Activated CD4-positive, alpha-beta T cell treated with anti-CD3 and anti-CD28 coated beads for 1 hour (primary cell): ENCODE measurements at places on chromosomes 3 and 15.
A peak's percentile ranks its signal among the peaks of the same experiment; 100 is the strongest.

DNA sequence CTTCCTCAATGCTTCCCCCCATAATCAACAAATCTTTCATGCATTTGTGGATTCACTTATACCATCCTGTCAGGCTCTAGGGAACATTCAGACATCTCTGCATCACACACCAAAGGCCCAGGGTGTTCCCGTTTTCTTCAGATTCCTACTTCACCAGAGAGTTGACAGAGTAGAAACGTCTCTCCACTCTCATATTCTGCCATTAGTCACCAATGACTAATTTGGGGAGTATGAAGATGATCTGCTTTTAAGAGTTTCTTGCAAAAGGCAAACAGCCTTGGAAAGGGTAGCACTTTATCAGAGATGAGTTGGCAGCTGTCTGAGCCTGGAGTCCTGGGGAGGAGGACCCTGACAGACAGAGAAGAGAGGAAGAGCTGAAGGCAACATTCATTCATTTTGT is 55.8 kb upstream of the DGKG start:
- DNase-seq, result no peak

GRCh38 chr3:150412561-150413231 is 4.6 kb downstream of the TSC22D2 start:
- no peak for DNase-seq

GRCh38 chr3:141532609-141533008 is 45.8 kb downstream of the RASA2 start:
- DNase-seq, result no peak

DNA sequence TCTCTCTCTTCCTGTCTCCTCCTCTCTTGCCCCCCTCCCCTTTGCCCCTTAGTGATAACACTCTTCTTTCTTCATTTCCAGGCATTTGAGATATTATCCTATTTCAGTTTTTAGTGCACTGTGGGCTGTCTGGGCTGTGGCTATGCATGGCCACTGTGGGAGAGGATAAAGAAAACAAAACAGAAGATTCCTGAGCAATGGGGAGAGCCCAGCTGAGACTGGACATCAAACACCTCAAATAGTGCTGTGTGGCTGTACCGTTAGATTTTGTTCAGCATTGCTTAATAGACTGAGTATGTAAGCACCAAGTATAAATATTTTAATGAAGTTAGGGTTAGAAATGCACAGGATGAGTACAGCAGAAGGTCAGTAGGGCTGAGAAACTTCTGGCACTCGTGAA is 7.9 kb upstream of the GBE1 start:
- DNase-seq, result no peak

DNA sequence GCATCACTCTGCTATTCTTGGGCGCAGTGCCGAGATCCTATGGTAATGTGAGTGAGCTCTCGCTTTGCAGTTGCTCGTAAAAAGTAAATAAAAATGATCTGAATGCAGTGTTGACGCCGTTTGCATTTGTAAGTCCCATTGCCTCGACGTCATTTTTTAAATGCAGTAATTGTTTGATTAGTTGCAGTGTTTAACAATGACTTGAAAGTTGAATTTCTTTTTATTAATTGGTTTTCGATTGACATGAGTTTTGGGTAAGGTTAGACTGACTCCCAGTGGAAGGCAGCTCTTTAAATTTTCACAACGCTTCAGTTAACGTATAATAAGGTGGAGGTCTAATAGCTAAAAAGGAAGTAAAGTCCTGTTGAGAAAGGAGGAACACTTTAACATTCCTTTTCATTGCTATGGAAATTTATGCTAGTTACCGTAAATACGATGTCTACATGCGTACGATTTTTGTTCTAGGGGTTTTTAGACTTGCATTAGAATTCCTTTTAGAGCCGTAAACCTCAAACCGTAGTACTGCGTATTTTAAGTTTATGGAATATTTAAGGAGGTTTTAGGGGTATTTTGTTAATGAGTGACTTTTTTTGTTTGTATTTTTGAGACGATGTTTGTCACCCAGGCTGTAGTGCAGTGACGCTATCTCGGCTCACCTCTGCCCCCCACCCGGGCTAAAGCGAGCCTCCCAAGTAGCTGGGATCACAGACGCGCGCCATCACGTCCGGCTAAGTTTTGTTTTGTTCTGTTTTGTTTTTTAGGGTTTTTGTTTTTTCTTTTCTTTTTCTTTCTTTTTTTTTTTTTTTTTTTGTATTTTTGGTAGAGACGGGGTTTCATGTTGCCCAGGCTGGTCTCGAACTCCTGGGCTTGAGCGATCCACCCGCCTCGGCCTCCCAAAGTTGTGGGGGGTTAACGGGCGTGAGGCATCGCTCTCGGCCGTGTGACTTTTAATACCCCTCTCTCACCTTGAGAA is 1.4 kb downstream of the MORF4L1 start:
- DNase-seq, result no peak

DNA sequence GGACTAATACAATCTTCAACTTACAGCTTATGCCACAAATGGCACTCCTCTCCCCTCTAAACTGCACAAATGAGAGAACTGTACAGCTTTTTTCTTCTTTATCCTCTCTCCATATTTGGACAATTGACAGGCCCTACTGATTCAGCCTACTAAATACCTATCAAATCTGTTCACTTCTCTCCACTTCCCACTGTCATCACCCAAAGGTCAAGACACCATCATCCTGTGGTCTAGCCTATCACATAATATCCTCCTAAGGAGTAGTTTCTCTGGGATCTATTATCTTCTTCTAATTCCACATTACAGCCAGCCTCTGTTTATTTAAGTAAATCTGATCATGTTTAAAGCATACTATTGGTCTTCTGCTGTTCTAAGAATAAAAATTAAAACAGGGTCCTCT is 33.0 kb upstream of the SLC12A8 start:
- DNase-seq, result no peak

DNA sequence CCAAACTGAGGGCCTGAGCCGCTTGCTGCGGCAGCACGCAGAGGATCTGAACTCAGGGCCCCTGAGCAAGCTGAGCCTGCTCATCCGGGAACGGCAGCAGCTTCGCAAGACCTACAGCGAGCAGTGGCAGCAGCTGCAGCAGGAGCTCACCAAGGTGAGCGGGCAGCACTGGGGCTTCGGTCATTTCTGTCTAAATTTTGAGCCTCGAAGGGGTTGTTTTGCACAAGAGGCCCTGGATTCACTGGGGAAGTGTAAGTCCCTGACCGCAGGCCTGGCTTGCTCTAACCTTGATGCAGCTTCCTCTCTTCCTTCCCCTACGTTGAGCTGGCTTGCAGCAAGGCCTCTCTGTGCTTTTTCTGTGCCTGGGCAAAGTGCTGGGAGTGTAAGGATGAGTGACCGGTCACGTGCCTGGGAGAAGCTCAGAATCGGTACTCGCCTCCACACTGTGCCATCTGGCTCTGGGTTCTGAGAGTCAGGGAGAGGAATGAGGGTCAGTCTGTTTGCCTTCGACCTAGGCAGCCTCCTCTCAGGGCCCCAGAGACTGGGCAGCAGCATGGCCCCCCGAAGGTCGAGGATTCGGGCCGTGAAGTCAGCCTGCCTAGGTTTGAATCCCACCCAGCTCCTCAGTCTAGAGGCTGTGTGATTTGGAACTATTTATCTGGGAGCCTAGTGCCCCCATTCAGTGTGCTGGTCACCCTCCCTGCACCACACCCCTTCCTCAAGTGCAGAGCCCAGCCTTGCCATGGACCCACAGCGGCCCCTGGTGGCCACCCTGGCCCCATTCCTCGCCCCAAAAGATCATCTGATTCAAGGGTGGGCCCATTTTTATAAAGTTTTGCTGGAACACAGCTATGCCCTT is 1.4 kb downstream of the FES start:
- peak; percentile 69 for DNase-seq

- no peak for DNase-seq
Observed at GRCh38 chr15:45441036-45441435, 62.7 kb upstream of the GATM start.

GRCh38 chr15:63405159-63405558 is 23.5 kb upstream of the CA12 start:
- DNase-seq, result no peak

DNA sequence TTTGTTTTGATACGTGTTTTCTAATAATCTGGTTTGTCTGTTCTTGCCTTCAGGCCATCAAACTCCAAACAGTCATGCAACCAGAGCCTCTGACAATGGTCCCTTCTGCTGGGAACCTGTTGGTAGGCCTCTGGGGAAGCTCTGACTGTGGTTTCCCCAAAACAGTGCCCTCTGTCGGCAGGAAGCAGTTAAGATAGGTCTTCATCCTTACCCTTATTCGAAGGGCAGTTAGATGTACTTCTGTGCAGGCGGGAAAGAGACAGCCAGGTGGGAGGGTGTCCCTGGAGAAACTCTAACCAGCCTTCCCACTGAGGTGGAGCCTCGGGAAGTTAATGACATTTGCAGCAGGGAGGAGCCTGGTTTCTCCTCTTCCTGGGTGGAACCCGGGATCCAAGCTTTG is 81.6 kb upstream of the CHMP2B start:
- DNase-seq, result no peak

DNA sequence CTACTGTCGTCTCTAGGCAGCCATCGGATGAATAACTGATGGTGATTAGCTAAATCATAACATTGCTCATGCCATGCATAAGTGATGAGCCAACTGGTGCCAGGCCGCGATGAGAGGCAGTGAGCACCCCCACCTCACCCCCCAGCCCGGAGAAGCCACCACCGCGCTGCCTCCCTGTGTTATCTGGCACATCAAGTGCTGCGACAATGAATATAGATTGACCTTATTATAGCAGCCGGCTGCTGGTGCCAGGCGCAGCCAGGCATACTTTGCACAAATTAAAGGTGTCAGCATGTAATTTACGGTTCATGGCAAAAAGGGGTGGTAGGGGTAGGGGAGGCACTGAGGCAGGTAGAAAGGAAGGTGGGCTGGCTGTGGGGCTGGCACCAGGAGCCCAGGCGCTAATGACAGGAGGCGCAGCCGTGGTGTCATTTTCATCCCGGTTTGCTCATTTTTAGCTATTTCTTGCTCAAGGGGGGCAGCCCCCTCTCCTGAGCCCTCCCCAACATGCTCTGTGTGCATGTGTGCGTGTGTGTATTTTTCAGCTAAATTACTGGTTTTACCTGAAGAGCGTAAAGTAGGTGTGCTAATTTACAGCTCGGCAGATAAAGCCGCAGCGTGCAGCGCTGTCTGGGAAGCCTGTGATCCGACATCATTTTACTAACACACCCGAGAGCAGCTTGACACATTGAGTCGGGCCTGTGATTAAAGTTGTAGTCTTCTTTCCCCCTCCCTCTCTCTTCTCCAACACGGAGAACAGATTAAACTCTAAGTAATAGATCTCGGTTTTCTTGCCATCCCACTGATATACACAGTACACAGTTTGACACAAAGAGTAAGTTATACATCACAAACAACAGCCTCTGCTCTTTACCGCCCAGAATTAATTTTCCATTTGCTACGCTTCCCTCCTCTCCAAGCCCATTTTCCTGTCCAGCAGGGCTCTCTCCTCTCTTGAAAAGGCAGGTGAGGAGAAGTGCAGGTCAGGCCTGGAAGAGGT is 212.3 kb downstream of the RPLP1 start:
- no peak for DNase-seq

GRCh38 chr3:16824081-16824696 is 60.6 kb upstream of the PLCL2 start:
- DNase-seq, result no peak

GRCh38 chr3:123633530-123633929 is 48.7 kb upstream of the HACD2 start:
- DNase-seq, result no peak

- no peak for DNase-seq
Observed at GRCh38 chr3:66494959-66495667, 5.7 kb downstream of the LRIG1 start.

GRCh38 chr3:88918841-88919240 is 188.6 kb upstream of the EPHA3 start:
- DNase-seq, result no peak

DNA sequence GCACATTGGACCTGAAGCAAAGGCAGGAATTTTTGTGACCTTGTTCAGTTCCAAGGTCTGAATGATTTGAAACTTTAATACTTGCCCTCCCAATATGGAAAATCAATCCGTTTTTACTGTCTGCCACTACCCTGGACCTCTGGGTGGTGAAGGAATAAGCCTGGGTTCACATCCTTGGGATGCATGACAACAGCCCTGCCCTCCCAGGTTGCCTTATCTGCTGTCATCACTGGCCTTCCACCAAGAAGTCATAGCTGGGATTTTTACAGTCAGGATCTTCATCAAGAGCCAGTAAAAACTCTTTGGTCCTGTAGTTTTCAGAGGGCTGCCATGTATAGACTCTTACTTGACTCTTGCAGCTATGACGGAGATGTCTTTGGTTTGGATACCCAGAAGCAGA is 128.6 kb downstream of the MYLK start:
- no peak for DNase-seq

DNA sequence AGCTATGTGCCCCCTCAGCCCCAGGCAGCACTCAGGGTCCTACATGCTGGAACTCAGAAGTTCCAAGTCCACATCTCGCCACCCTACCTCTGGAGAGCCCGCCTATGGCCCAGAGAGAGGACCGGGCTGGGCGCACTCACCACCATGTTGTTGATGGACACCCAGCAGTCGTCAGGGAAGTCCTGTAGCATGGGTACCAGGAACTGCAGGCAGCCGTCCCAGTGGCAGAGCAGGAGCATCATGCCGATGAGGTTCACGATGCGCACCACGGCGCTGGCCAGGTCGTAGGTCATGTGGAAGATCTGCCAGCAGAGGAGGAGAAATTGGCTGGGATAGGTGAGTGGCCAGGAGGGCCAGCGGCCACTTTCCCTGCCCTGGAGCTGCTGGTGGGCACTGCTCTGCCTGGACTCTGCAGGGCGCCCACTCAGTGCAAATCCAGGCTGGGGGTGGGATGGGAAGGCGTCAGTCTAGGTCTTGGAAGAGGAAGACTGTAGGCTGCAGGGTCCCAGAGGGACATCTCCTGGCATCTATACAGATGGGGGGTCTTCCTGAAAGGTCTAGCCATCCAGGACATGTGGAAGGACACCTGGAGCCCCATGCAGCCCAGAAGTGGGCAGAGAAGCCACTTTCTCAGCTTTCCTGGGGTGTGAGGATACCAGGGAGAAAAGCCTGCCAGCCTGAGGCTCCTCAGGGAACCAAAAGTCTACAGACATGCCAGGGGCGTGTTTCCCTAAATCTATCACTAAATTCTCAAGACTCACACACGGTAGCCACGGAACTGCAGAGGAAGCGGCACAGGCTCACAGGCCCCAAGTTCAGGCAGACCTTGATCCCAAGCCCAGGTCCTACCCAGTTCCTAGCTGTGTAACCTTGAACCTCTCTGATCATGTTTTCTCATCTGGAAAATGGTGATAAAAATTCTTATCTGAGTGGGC is 36.5 kb downstream of the HCN4 start:
- DNase-seq, result no peak

- no peak for DNase-seq
Observed at GRCh38 chr3:138227650-138228049, 40.5 kb downstream of the ARMC8 start.

- DNase-seq, result no peak
Observed at GRCh38 chr3:61734749-61735686, 173.6 kb downstream of the PTPRG start.

DNA sequence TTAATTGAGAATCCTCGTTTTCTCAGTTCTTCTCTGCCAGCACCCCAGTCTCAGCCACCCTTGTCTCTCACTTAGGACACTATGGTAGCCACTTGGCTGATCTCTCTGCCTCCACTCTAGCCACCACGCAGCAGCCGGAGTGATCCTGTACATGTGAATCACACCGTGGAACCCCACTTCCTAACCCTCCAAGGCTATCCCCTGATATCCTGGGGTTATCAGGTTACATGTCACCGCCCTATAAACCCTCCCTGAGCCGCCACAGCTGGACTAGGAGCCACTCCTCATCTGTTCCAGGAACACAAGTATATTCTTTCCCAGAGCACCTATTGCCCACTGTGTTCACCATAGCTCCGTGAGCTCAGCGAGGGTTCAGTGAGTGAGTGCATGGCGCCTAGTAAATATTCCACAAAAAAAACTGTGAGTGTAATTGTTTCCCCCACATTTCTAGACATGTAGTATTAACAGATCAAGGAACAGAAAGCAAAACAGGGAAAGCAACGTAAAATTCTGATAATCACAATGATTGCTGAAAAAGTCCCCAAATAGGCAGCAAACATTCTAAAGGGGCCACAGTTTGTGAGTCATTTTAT is 661 bp upstream of the PARP14 start:
- DNase-seq, result no peak
